ENCODE measurements at places on chromosomes 1 and 21.
A peak's percentile ranks its signal among the peaks of the same experiment; 100 is the strongest.

- DNase-seq: no peak
These were observed 28.2 kb downstream of the UTS2 start for GRCh38 chr1:7824701-7825100.

GRCh38 chr1:15939181-15940109 lies 36.5 kb downstream of the ZBTB17 start:
- no peak for DNase-seq

- DNase-seq: no peak
These were observed 28.7 kb upstream of the RD3 start for GRCh38 chr1:211520641-211521040.

DNA sequence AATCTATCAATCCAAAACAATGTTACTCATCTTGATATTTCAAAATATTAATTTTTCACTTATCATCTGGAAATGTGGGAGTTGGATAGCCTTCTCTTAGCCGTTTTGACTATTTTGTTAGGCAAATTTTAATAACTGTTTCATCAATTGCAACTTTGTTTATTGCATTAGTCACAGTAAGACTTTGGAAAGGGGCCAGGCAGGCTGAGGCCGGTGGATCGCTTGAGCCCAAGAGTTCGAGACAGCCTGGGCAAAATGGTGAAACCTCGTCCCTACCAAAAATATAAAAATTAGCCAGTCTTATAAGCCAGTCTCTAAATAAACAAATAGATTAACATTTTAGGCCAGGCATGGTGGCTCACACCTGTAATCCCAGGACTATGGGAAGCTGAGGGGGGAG lies 113.0 kb upstream of the NR5A2 start:
- no peak for DNase-seq

- DNase-seq: no peak
These were observed 190.5 kb downstream of the RYR2 start for GRCh38 chr1:237232501-237232900.

DNA sequence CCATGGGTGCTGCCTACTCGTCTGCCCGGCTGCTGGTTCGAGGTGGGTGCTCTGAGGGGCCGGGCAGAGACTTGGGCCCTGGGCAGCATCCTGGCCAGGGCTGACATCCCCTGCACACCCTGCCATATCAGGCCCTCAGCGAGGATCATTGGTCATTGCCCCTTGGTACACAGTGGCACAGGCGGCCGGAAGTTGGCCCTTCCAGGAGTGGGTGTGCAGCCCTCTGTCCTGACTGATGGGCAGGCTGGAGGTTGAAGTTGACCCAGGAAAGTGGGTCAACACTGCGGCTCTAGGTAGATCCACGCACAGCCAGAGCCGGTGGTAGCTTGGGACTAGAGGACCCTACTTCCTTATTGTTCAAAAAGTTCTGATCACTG lies 72.9 kb downstream of the TRIM11 start:
- no peak for DNase-seq

GRCh38 chr1:2942410-2942809 lies 78.9 kb upstream of the ACTRT2 start:
- no peak for DNase-seq

- DNase-seq: peak; percentile 6
These were observed 758 bp downstream of the RAD54L start for GRCh38 chr1:46248122-46248920.

DNA sequence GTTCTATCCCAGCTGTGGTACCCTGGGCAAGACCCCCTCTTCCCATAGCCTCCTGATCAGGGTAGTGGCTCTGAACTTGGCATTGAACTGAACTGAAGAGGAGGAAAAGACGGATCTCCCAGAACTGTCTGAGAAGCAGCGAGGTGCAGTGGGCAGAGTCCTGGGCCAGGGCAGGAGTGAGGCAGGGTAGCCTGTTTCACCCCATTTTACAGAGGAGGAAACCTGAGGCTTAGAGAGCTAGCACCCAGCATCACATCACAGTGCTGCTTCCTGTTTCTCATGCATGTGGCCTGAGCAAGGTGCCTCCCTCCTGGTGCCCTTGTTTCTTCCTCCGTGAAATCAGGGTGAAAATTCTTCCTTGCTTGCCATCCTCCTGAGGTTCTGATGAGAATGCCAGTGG lies 17.1 kb downstream of the ZNF362 start:
- DNase-seq: no peak

DNA sequence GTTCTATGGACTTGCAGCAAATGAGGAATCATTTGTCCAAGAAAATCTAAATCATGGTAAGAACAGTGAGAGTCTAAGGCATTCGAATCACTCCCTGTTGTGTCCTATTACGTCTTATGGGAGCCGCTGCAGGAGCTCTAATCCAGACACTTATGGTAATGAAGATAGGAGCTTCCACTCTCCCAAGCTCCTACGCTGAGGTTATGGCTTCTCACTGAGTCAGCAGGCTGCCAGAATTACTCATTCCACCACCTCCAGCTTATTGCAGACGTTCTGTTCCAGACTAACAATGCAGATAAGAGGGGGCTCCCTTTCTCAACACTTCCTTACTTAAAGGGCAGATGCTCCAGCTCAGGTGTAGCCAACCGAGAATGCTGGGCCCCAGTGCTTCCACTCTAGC lies 212.6 kb downstream of the GREM2 start:
- DNase-seq: no peak

DNA sequence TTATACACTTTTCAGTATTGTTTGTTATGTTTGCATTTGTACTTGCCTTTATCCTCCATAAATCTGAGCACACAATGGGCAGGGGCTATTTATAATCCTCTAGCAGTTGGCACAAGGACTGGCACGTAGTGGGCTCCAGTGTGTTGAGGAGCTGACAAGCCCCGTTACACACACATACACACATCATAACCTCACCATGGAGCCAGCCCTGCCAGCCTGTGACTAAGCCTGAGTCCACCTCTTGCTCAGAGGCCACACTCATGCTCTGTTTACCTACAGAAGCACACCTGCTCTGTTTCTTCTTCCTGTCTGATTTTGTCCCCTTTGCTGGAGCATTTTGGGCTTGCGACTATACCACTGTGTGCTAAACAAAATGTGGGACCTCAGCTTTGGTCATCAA lies 64.5 kb upstream of the SPATA6 start:
- no peak for DNase-seq

DNA sequence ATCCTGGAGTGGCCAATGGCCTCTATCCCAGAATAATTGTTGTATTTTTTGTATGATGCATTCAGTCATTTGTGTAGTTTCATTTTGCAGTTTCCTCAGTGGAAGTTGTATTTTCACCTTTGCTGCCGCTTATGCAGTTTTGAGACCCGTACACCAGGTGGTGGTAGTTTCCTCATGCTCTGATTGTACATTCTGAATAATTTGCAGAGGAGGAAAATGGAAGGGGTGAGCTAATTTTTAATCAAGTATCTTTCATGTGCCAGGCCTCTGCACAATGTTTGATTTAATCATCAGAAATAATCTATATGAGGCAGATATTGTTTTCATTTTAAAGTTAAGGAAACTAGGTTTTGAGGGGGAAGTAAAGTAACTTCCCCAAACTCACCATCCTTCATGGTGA lies 29.5 kb downstream of the HLX start:
- DNase-seq: no peak

- no peak for DNase-seq
These were observed 180.1 kb upstream of the PRMT6 start for GRCh38 chr1:106876384-106876783.

- no peak for DNase-seq
These were observed 27.1 kb upstream of the HAO2 start for GRCh38 chr1:119341372-119341947.

DNA sequence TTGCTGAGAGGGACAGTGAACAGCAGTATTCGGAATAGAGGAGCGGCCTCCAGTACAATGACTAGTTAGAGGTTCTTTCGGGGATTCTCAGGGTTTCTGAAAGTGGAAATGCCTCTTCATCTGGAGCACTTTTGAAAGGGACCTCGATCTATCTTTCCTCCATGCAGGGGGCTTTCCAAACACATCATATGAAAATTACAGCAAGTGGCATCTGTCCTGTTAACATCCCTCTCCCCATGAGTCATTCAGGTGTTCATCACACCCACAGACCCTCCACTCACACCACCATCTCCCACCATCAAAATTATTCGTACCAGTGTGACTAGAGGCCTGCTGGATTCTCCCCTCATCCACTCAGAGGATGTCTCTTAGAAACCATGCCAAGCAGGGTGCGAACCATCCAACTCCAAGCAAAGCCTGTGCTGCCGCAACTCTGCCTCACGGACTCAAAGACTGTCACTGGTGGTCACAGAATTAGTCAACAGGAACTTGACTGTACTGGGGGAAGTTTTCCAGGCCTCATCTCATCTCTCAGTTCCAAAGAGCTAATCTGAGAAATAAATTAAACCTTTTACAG lies 211.1 kb downstream of the MRPL39 start:
- DNase-seq: no peak

- no peak for DNase-seq
These were observed 1.6 kb downstream of the NFIA start for GRCh38 chr1:61083807-61084440.

GRCh38 chr1:32485554-32486255 lies 20.8 kb downstream of the ZBTB8B start:
- no peak for DNase-seq

DNA sequence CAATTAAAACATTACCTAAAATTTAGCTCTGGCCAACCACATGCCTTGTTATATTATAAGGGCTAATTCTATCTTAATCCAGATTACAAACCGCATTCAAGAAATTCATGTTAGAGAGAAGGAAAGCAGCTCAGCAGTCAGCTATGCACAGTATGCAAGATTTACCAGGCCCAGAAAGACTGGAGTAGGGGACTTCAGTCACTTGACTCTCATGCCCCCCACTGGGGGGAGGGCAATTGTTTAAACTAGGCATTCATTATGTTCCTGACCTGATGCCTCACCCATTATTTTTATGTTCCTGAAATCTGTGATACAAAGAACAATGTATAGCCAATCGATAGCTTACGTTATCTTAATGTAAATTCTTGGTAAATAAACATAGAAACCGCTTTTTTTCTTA lies 96.9 kb downstream of the ZNF644 start:
- no peak for DNase-seq

DNA sequence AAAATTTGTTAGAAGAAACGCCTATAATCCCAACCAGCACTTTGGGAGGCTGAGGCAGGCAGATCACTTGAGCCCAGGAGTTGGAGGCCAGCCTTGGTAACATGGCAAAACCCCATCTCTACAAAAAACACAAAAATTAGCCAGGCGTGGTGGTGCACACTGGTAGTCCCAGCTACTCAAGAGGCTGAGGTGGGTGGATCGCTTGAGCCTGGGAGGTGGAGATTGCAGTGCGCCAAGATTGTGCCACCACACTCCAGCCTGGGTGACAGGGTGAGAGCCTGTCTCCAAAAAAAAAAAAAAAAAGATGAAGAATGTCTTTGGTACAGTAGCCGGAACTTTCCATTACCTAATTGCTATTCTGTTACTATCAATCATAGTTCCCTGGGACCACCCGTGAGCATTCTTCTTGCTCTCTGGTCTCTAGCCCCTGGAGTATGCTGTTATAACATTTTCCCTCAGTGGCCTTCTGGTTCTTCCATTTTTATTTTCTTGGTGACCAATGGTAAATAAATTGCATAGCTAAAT lies 43.4 kb downstream of the WASF2 start:
- DNase-seq: no peak

GRCh38 chr1:20405893-20406604 lies 80.0 kb downstream of the CAMK2N1 start:
- no peak for DNase-seq

- peak; percentile 54 for DNase-seq
These were observed 1.1 kb upstream of the TMEM82 start for GRCh38 chr1:15740924-15741850.

Data from activated T-cell treated with anti-CD3 and anti-CD28 coated beads for 1 hour (primary cell).